ENCODE measurements at places on chromosomes 12 and 14.

DNA sequence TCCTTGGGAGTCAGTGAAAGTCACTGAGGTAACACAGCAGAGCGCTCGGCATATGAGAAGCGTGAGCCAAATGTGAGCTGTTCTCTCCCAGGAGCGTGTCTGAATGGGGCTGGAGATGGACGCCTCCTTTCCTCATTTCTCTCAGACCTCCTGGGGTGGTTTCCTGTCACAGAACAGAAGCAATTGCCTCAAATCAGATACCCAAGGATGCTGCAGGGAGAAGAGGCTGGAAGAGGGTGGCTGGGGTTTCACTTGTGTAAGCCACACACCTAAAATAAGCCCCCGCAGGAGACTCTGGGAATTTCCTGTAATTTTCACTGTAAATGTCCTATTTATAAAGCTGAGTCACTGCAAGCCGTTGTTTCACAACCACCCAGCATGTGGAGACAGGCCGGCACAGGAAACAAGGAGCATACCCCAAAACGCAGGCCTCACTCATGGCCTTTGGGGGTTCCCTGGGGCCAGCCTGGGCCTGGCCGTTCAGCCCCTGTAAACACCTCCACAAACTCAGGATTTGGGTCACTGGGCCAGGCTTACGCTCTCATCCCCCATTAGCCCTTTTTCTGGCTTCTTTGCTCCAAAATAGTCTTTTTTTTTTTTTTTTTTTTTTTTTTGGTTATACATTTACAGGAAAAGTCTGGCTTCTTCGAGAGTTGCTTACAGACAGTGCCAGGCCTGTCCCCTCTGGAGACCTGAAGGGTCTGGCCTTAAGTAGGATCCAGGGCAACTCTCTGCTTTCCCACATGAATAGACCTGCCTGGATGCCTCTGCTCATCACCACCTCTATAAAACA, 55.3 kb downstream of the VCPKMT start:
- DNase-seq, result peak; percentile 96

DNA sequence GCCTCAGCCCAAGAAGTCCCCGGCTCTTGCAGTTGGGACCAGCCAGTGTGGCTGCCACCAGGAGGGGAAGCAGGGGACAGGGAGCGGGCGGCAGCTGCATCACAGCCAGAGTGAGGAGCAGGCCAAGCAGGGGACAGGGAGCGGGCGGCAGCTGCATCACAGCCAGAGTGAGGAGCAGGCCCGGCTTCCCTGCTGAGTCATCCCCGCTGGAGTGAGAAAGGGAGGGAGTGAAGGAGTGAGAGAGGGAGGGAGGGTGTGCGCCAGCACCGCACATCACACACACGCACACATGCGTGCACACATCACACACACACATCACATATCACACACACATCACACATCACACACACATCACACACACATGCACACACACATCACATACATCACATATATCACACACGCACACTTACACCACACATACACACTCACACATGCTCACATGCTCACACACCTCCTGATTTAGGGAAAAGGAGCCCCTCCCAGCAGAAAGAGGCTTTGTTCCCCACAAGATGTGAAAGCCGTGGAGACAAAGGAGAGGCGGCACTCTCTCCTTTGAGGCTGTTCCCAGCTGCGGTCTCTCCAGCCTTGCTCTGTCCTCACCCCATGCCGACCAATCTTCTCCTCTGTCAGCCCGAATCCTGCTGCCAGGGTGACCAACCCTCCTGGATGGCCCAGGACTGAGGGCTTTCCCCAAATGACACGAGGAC, 16.7 kb upstream of the ZDHHC22 start:
- no peak for DNase-seq

GRCh38 chr14:26872515-26873361, 274.9 kb upstream of the NOVA1 start:
- no peak for DNase-seq

DNA sequence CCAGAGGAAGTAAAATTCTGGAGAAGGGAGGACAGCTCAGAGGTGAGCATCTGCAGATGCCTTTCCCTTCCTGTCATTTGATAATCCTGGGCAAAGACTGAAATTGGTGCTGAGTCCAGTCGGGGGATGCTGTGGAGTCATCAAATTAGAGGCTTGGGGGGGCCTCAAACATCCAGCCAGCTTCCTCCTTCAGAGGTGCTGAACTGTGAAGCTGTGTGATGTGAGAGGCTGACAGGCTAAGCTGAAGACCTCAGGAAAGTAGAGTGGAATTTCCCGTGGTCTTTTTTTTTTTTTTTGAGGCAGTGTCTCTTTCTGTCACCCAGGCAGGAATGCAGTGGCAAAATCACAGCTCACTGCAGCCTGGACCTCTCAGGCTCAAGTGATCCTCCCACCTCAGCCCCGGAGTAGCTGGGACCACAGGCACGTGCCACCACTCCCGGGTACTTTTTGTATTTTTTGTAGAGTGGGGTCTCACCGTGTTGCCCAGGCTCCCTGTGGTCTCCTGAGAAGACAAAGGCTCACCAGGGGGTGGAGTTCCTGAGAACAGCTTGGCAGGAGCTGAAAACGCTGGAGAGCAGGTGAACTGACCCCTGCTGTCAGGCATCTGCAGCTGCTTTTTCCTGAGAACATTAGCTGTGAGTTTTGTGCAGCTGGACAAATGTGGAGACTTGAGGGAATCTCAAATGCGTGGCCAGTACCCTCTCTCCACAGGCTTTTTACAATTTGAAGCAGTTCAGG, 6.1 kb upstream of the TCL1B start:
- DNase-seq, result no peak

DNA sequence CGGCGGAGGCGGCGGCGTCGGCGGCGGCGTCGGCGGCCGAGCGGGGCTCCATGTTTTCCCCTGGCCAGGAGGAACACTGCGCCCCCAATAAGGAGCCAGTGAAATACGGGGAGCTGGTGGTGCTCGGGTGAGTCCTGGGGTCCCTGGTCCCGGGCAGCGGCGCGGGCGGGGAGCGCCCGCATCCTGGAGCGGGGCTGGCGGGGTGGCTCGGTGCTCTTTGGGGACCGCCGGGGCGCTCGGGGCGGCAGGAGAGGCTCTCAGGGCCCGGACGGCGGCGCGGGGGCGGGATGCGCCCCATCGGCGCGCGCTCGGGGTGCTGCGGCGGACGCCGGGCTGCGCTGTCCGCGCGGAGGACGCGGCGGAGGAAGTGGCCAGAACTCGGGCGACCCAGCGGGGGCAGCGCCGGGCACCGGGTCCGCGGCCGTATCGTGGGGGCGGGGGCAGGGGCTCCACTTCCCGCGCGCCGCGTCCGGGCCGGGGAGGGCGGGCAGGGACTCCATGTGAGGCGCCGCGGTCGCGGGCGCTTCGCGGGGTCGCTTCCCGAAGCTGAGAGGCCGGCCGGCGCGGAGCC, 485 bp downstream of the PELI2 start:
- DNase-seq, result peak; percentile 10

DNA sequence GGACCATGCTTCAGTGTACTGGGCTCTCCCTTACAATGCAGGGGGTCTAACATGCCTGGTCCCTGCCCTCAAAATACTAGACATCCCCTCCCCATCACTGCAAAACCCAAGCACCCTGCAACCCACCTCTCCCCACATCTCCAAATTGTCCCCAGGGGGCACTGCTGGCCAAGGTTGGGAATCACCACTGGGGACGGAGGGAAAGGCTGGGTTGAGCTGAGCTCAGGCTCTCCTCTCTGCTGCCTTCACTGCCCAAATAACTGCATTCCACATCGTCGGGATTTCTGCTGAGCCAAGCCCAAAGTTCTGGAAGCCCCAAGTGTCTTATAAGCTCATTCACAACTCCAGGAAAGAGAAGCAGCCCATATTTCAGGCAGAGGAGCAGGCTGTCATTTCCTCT, 69.6 kb downstream of the NT5DC3 start:
- DNase-seq, result peak; percentile 37

- no peak for DNase-seq
Observed at GRCh38 chr12:92158796-92159439, 13.3 kb upstream of the BTG1 start.

- no peak for DNase-seq
Observed at GRCh38 chr12:100265732-100266584, 921 bp downstream of the DEPDC4 start.

DNA sequence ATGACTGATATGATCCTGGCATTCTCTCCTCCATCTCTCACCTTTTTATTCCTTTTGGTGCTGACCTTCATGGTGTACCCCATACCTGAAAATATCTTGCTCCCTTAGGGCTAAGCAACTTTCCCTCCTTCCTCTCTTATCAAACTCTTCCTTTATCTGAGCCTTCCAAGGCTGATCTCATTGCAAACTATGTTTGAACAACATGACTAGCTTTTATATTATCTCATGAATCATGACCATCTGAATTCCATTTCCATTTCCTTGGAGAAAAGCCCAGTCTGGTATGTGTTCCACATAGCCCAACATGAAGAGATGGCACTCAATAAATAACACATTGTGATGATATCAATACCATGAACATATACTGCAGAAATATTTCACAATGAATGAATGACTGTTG, 111.6 kb downstream of the TSPAN8 start:
- DNase-seq, result no peak

- DNase-seq, result no peak
Observed at GRCh38 chr12:98660521-98660920, 15.4 kb downstream of the APAF1 start.

GRCh38 chr12:45216983-45217485, 1.1 kb downstream of the ANO6 start:
- no peak for DNase-seq

DNA sequence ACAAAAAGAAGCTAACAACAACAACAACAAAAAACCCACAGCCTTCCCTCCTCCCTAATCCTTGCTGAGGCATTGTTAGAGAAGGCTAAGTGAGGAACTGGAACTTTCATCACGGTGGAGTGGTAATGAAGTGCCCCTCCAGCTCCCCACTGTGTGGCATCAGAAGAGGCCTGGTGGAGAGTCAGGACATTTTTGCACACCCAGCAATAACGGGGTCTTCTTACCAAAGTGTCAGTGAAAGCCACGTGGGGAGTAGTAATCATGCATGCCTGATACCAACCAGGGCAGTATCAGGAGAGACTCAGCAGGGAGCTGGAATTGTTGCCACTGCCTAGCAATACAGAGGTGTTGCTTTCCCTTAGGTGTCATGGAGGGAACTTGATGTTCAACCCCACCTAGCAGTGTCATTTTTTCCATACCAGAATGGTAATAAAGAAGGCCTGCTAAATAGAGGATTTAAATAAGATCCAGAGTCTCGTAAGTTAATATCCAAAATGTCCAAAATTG, 299.7 kb upstream of the RGS6 start:
- DNase-seq, result no peak

- peak; percentile 22 for DNase-seq
Observed at GRCh38 chr12:89468648-89469326, 55.8 kb downstream of the GALNT4 start.

- no peak for DNase-seq
Observed at GRCh38 chr14:90045616-90046015, 16.2 kb upstream of the KCNK13 start.

DNA sequence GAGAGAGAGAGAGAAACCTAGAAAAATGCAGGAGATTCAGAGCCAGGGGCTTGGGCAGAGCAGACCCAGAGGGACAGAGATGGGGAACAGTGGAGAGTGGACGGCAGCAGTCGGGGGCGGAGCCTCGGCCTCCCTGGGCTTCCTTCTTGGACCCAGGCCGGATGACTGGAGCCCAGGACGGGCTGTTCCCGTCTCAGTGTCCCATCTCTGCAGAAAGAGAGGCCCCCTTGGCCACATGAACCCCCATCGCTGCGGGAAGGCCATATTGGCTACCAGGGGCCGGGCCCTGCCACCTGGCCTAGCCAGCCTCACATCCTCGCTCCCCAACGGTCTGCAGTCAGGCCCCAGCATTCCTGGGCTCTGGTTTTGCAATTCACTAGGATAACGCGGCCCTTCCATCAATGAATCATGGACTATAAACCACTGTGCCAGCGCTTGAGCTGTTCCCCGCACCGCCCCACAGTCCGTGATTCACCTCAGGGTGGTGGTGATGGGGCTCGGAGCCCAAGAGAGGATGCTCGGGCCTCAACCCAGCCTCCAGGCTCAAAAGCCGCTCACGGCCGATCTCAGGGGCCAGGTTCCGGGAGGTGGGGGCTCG, 116.5 kb downstream of the RFLNA start:
- DNase-seq, result no peak

DNA sequence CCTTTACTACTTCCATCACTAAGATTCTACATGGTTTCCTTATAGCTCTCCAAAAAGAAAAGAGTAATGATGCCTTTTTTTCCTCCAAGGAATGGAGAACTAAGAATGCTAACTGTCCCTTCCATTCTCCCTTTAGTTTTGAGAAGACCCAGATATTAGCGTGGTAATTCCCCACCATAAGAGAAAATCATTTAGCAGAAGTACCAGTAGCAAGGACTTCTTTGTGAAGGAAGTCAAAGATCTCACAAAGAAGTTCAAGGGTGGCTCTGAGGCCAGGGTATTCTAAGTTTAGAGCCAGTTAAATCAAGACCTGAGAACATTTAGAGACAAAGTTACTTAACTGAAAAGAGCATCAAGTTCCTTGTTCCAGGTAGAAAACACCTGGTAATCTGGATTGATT, 7.3 kb downstream of the USP15 start:
- peak; percentile 63 for DNase-seq

DNA sequence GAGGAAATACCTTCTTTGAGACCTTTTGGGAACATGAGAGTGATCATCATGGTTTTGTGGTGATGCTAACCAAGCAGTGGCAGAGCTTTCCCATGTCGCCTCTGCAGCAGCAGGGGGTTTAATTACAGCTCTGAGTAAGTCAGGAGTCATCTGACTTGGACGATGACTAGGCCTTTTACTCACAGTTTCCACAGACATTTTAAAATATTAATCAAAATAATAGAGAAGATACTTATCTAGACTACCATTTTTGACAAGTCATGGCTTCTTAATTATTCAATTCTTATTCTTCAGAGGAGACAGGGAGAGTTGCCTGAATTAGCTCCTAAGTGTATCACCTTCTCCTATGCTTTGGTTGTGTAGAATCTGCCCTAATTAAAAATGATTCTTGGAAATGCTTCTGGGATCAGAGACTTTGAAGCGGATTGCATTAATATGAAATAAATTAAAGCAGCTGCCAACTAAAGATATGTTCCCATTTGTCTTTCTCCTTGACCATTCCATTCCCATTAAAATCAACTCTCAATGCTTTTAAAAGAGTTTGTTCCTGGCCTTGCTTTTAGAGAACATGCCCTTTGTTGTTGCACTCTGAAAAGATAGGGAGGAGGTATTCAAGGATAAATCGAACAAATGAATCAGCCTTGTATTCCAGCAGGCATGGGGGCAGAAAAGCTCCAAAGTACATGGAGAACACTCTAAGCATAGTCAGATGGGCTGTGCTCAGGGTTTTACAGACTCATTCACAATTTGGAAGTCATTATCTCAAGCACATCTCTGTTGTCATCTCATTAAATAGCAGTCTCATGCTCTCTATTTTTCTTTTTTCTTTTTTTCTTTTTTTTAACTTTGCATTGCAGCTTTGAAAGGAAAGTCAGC, 7.7 kb upstream of the IFNG-AS1 start:
- DNase-seq, result no peak

DNA sequence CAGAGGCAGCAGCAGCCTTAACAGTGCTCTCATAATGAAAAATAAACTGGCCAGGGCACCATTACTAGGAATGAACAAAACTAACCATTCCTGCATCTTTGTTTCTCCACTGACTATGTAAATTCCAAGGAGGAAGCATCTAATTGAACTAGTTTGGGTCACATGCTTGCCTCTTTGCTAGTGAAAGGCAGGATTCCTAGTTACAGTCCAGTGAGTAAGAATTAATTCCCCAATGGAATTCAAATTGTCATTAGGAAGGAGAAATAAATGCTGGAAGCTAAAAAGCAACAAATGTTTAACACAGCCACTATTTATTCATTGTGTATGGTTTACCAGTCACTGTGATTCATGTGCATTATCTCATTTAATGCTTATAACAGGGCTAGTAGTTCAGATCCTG, 316.0 kb downstream of the CCDC91 start:
- no peak for DNase-seq

Measured in inflammatory macrophage treated with lipopolysaccharide for 4 hours (primary cell).